Kasumi-1 (cell line): ENCODE measurements at places on chromosomes 16 and 17.

DNA sequence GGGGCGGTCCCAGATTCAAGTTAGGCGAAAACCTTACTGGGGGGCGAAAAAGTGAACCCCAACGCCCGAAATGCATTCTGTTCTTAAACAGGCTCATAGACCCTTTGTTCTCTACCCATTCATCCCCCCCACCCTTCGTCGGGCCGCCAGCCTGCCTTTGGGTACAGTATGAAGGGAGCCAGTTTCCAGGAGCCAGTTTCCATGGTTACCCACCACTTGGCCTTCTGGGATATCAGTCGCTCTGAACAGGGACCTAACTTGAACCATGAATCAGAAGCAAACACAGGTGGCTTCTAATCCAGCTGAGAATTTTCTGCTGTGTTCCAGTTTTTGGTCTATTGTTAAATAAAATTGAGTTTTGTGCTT is 532 bp downstream of the DHX40 start:
- peak; percentile 92 for DNase-seq

GRCh38 chr17:49887744-49888360 is 40.0 kb upstream of the TAC4 start:
- no peak for DNase-seq

- no peak for DNase-seq
These were observed 201.2 kb downstream of the C16orf78 start for GRCh38 chr16:49574826-49575225.

DNA sequence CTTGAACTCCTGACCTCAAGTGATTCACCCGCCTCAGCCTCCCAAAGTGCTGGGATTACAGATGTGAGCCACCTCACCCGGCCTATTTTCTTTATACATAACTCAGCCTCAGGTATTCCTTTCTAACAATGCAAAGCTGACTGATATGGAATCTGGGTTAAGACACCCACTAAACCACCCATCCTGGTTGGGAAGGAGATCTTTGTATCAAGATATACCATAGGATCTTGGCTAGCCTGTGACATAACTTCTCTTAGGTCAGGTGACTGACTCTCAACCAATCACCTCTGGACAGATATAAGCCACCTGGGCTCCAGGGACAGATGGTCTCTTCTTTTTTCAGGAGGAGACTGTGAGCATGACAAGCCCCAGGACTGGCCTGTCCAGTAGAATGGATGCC is 51.2 kb upstream of the NKD1 start:
- DNase-seq, result no peak

GRCh38 chr17:50462446-50462845 is 6.2 kb downstream of the CHAD start:
- DNase-seq, result no peak

- no peak for DNase-seq
These were observed 21.9 kb upstream of the LRRC75A start for GRCh38 chr17:16513873-16514272.

GRCh38 chr16:31215287-31216162 is 1.4 kb downstream of the PYDC1 start:
- DNase-seq, result no peak

GRCh38 chr17:41527063-41528023 is 765 bp downstream of the KRT19 start:
- no peak for DNase-seq

- no peak for DNase-seq
These were observed 101.8 kb upstream of the CIBAR2 start for GRCh38 chr16:85213926-85214675.

GRCh38 chr17:48528153-48528935 is 2.5 kb downstream of the HOXB1 start:
- no peak for DNase-seq

DNA sequence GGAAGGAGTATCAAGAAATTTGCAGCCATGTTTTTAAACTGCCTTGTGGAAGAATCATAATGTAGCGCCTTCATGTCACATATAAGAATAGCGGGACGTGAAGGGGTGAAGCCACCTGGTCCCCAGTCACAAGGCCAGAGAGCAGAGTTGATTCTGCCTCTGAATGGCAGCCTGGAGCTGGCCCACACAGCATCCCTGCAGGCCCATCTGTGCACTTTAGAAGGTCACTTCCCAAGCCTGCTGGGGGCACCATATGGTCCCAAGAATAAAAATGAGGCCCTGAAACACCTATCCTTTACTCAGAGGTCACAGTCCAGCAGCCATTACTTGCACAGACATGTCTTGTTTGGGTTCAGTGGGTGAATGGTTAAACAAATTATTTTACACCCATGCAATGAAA is 15.0 kb downstream of the CD300E start:
- no peak for DNase-seq

DNA sequence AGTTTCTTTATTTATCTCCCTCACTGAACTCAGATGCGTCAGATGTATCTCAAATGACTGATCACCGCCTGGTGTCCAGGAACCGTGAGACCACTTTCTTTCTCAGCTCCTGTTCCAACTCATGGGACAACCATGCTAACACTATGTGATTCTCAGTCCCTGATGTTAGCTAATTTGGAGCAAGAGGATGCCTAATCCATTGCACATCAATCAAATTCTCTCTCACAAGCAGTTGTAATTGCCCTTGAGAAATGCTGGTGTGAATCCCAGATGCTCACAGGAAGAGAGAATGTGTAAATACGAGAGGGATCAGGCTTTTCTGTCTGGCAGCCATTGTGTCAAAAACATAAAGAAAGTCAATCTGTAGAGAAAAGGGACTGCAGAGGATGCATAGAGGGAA is 134.9 kb downstream of the WSCD1 start:
- DNase-seq, result no peak

- DNase-seq, result no peak
These were observed 29.7 kb upstream of the NXPH3 start for GRCh38 chr17:49545806-49546545.

GRCh38 chr16:9370061-9370491 is 278.6 kb downstream of the HAPSTR1 start:
- DNase-seq, result no peak
